Foreskin keratinocyte (primary cell): ENCODE measurements at places on chromosomes 2 and 18. TPM values are rescaled to one million over a fixed set of nuclear protein-coding genes. Genes with fewer than 3 reads are reported as not detected.

Gene SP9
- not detected in 2 replicates for polyA plus RNA-seq

Gene ATG4B
- polyA plus RNA-seq: 53.9 and 59.1 TPM in 2 replicates

Gene MAP2
- 3.1 and 3.6 TPM in 2 replicates for polyA plus RNA-seq

Gene SLC40A1
- polyA plus RNA-seq: 0.02 TPM in 2 replicates

Gene SLC39A6
- polyA plus RNA-seq: 22.1 and 27.4 TPM in 2 replicates
